Activated naive CD4-positive, alpha-beta T cell treated with anti-CD3 and anti-CD28 coated beads, Interleukin-2, amount 10 ng/mL, durations not matched to agents 7 days and 5 days (primary cell): ENCODE measurements at places on chromosomes 1 and 21.

DNA sequence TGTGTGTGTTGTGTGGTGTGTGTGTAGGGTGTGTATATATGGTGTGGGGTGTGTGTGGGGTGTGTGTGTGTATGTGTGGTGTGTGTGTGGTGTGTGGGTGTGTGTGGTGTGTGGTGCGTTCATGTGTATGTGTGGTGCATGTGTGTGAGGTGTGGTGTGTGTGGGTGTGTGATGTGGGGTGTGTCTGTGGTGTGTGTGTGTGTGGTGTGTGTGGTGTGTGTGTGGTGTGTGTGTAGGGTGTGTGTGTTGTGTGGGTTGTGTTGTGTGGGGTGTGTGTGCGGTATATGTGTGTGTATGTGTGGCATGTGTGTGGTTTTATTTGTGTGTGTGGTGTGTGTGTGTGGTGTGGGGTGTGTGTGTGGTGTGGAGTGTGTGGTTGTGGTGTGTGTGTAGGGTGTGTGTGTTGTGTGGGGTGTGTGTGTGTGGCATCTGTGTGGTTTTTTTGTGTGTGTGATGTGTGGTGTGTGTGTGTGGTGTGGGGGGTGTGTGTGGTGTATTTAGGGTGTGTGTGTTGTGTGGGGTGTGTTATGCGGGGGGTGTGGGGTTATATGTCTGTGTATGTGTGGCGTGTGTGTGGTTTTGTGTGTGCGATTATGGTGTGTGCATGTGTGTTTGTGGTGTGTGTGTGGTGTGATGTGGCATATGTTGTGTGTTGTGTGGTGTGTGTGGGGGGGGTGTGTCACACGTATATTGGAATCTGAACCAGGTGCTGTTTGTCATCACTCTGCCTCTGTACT is 17.1 kb upstream of the ZBTB21 start:
- DNase-seq = no peak

GRCh38 chr1:111857194-111857651 is 101.5 kb downstream of the DDX20 start:
- no peak for DNase-seq

DNA sequence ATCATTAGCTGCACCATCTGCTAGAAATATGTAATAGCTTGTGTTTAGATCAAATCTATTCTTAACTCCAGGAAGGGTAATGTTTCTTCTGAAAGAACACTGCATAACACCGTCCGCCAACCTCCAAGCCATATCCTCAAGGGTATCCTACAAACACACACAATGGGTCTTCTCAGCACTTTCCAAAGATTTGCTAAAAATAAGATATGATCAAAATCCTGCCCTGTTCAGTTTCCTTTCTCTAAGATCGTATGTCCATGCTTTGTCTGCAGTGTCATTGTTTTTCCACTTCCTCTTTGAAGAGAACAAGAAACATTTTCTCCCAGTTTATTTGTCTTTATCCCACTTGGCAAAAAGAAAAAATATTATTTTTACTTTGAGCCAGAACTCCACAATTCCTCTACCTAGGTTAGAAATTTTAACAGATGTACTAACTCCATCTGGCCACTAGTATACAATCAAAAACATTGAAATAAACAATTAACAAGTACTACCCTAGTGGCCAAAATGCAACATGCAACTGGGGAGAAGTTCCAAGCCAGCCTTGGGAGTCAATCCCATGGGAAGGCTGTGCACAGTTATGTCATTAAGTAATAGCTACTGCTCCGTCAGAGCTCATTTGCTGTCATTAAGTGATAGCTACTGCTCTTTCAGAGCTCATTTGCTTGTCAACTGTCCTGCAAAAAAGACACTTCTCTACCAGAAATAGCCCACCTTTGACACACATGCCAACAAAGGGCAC is 37.8 kb downstream of the FRRS1 start:
- DNase-seq = no peak

- no peak for DNase-seq
Measured at GRCh38 chr1:200081969-200082245, 54.4 kb downstream of the NR5A2 start.

GRCh38 chr1:32266921-32267591 is 16.0 kb downstream of the LCK start:
- DNase-seq = peak; percentile 43

DNA sequence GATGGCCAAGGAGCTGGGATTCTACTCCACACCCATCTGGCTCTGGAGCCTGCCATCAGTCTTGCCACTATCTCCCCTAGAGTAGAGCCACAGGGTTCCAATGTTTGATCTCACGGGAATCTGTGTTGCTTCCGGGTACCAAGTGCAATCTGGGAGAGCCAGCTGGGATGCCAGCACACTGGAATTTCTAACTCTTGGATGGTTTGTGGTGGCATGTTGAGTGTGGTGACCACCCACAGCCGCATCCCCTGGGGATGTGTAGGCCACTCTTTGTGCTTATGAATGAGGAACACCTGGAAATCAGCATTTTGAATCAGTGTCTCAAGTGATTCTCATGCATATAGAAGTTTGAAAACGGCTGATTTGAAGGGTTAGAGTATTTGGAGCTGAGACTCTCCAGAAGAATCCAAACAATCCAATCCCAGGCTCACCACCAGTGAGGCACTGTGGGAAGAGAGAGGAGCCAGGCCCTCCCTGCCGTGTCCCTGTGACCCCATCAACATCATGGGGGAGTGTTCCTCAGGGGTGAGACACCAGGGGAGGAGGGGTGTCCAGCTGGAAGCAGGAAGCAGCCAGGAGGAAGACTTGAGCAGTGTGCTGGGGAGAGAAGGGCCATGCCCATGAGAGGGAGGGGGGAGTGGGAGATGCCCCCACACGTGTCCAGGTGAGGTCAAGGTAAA is 13.4 kb downstream of the FBLIM1 start:
- DNase-seq = no peak

DNA sequence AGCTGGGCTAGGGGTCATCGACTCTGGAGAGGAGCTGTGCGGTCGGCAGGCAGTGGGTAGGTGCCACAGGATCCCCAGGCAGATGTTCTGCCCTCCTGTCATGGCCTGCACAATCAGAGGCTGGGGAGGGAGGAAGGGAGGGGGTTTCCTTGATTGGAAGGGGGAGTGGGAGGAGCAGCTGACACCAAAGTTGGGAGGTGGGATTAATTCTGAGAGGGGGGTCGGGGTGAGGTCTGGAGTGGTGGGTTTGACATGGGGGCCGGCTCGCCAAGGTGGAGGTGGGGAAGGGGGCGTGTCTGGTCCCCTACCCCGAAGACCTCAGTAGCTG is 651 bp upstream of the HPCA start:
- DNase-seq = no peak

DNA sequence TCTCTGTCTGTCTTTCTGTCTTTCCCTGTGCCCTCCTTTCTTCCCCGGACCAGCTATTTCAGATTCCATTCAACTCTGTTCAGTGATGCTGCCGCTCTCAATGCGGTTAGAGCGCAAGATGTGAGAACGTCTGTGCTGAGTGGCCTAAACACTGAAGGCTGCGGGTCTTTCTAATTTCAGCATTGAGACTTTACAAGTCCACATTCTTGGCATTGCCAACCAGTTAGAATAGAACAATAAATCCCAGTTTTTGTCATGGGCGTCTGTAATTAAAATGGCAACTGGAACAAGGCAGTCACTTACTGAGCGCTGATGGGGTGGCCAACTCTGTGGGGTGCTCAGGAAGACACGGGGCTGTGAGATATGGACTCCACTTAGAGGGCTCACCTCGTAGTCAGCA is 112.8 kb downstream of the DHRS3 start:
- DNase-seq = no peak

- DNase-seq = no peak
Measured at GRCh38 chr1:42973286-42973685, 14.6 kb upstream of the SLC2A1 start.
